ENCODE measurements at places on chromosomes 4 and X.

GRCh38 chrX:35351795-35352483 lies 409.3 kb downstream of the FAM47B start:
- no peak for DNase-seq

- no peak for DNase-seq
Observed at GRCh38 chr4:27066591-27066990, 205.9 kb downstream of the STIM2 start.

- DNase-seq: no peak
Observed at GRCh38 chrX:12410523-12410922, 272.2 kb downstream of the FRMPD4 start.

DNA sequence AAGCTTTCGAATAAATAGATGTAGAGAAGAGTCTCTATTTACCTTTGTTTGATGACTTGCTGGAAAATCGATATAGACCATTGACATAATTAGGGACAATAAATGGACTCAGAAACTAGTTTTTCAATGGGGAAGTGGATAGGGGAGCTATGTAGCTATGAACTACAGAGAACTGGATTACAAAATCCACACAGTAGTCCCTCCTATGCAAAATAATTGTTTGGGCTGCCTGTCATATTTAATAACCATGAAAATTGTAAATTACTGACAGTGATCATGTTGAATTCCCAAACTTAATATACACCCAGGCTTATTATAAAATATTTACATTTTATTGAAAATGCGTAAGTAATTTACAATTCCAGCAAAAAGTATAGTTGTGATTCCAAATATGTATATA lies 333.1 kb upstream of the FAM241A start:
- DNase-seq: no peak

GRCh38 chr4:152454398-152455011 lies 81.4 kb downstream of the FBXW7 start:
- DNase-seq: no peak

GRCh38 chr4:140943486-140944198 lies 187.5 kb upstream of the TBC1D9 start:
- DNase-seq: no peak

DNA sequence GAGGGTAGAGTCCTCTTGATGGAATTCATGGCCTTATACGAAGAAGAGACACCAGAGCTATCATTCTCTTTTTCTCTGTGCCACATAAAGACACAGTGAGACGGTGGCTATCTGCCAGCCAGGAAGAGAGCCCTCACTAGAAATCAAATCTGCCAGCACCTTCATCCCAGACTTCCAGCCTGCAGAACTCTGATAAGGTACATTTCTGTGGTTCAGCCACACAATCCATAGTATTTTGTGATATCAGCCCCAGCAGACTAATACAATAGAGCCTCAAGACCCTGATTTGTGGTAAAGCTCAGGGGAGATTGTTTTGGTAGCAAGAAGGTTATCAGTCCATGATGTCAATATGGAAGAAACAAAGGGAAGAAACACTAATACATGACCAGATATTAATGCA lies 1213.2 kb downstream of the NLGN4X start:
- DNase-seq: no peak

DNA sequence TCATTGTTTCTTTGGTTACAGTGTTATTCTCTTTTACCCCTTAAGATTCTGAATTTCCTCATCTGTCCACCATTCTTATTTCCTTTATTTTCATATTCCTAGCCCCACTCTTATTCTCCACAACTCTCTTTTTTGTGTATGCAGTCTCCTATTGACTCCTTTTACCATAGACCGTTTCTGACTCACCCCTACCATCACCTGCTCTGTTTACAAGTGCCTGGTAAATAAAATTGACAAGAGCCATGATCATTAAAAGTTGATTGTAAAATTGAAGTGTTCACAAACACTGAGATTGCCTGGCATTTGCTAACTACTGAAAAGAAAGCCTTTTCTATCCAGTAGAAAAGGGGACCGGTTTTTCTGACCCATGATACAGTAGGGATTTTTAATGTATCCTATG lies 54.4 kb downstream of the MRPL1 start:
- no peak for DNase-seq

- no peak for DNase-seq
Observed at GRCh38 chr4:151700566-151701316, 60.1 kb downstream of the GATB start.

DNA sequence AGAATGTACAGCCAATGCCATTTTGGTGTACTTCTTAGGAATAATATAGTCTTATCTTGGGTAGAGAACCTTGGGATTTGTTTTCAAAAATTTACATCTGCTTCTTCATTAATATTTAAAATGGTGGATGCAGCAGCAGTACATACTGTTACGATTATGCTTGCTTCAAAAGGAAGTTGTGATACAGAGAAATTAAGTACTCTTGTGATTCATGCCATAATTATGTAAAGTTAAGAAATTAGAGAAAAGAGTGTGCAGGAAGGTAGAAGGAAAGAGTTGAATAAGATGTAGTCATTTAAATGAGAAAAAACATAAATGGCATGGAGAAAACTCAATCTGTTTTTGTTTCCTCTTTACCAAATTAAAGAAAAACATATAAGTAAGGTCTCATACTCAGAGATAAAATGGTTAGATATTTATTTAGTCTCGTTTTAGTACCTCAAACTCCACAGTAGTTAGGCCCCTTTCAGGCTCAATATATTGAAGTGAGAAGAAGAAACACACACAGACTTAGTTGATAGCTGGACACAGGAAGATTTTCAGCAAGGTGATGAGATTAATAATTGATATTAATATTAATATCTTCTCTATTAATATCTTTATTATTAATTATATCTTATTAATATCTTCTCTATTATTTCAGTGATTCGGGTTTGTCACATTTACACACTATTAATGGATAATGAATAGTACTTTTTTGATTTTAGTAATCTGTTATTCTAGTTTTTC lies 70.1 kb upstream of the HPGD start:
- no peak for DNase-seq

- DNase-seq: no peak
Observed at GRCh38 chr4:146436423-146437162, 85.1 kb downstream of the SLC10A7 start.

DNA sequence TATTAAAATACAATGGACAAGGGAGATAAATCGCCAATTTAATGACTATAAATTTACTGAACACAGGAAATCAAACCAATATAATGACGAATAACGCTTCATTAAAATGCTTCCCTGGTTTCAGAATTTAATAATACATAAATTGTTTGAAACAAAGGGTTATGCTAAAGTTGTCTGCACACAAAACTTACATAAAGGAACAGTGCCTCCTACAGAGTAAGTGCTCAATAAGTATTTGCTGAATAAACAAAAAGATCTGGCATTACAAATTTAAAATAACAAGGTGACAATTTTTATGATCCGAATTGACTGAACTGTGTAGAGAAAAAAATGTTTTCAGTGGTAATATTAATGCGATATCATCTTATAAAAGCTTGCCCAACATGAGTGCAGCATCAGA lies 69.6 kb downstream of the NOCT start:
- no peak for DNase-seq

DNA sequence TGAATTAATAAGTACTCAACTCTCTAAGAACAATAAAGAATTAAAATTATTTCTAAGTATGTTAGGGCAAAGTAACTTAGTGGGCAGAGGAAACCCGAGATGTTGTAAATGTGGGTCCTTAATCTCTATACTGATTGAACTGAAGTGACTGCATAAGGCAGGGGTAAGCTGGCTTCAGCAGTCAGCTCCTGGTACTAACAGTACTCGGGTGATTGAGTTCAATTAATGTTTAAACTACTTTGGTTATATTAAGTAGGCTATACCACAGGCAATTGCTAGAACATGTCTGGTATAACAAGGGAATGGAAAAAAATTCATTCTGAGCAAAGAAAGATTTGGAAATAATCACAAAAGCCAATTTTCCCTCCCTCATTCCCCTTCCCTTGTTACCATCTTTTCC lies 90.7 kb downstream of the LNX1 start:
- no peak for DNase-seq

DNA sequence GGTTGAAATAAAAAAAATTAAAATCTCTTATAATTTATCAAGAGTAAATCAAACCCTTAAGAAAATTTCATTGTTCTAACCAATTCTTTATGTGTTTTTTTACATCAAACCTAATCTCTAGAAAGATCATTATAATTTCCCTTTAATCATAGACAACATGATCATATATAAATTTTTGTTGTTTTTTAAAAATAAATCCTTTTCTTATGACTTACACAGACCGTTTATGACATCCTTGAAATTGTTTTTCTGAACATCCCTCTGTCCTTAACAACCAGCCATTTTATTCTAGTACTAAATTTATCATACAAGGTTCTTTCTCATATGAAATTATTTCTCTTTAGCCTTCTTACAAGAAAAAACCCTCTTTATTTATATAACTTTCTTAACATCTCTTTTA lies 62.7 kb upstream of the GABRE start:
- DNase-seq: no peak

- no peak for DNase-seq
Observed at GRCh38 chr4:90715242-90715641, 588.0 kb downstream of the CCSER1 start.

DNA sequence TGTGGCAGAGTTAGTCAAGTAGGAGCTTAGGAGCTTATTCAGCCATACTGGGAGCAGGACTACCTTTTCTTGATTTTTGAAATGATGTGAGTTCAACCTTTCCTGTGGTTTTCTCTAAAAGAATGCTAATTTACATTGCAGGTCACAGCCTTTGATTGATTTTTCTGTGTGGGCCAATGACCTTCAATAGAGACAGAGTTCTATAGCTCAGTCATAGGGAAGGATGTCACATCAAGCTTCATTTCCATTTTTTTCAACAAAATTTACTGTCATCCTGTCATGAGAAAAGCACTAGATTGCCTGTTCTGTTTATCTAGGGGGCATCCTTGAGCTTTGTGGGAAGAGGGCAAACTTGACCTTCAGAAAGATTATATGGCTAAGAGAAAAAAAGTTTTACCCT lies 448.7 kb downstream of the MID1IP1 start:
- DNase-seq: no peak

- DNase-seq: no peak
Observed at GRCh38 chrX:134646691-134647090, 11.6 kb downstream of the PLAC1 start.

DNA sequence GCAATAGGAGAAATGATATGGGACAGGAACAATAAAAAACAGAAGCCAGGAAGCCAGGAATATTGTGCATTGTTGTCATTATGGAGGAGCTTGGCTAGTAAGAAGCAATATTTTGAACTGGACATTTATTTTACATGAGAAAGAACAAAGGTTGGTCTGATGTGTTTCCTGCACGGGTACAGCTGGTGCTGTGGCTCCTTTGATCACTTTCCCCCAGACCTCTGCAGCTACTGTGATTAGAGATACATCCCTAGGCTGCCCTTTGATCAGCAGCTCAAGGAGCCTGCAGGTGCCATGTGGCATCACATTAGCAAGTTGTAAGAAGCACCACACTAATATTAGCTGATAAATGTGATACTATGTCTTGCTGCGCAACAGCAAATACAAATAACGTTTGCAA lies 2.5 kb downstream of the PDGFC start:
- DNase-seq: no peak

DNA sequence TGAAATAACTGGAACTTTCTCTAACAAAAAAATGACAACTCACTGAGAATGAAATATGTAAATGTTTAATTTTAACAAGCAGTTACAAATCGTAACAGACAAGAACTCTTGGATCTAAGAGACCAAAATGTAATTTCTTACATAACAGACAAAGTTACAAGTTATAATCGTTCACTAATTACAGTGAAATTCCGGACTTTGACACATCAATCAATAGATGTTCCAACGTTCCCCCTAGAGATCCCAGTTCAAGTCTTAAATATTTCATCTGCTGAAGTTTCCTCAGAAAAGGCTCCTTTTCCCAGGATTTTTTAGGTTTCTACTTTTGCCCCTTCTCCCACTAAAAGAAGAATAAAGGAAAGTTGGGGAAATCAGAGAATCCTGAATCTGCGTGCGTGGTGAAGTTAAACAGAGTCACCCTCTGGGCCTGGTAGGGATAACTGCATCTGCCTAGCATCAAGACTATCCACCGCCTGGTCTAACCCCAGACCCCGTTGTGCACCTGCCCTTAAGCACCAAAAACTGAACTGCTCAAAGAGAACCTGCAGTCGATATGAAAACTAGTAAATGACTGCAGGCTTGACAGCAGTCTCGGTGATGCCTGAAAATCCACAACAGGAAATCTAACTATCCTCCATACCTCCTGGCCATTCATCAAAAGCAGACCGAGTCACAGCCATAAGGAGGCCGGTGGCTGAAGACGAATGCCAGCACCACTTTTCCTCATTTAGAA lies 2.3 kb downstream of the IRF2 start:
- no peak for DNase-seq

GRCh38 chr4:16411501-16412085 lies 185.3 kb upstream of the TAPT1 start:
- no peak for DNase-seq

DNA sequence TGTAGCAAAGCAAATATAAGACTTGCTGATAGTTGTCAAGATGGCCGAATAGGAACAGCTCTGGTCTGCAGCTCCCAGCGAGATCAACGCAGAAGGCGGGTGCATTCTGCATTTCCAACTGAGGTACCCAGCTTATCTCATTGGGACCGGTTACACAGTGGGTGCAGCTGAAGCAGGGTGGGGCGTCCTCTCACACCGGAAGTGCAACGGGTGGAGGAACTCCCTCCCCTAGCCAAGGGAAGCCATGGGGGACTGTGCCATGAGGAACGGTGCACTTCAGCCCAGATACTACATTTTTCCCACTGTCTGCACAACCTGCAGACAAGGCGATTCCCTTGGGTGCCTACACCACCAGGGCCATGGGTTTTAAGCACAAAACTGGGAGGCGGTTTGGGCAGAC lies 382.3 kb upstream of the EMCN start:
- DNase-seq: no peak

DNA sequence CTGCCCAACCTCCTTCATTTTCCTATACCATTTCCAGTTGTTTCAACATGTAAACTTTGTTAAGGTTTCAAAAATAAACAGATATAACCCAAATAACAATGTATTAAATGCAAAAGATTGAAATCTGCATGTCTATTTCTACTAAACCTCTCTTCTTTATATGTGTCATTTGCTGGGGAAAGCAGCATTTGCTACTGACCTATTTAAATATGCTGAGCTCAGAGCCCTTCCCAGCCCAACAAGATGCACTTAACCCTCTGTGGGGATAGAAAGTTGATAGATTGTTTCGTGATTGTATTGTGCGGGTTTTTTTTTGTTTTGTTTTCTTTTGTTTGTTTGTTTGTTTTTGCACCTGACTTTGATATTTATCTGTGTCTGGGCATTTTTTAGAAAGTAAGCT lies 139.5 kb downstream of the UCHL1 start:
- no peak for DNase-seq

- no peak for DNase-seq
Observed at GRCh38 chr4:24053934-24054333, 164.1 kb upstream of the PPARGC1A start.
